Stimulated activated CD8-positive, alpha-beta memory T cell treated with anti-CD3 and anti-CD28 coated beads, Interleukin-2, amount 100 ng/mL, for 48 hours (primary cell): ENCODE measurements at places on chromosomes 6 and 20.

GRCh38 chr6:68139130-68139529, 496.0 kb upstream of the ADGRB3 start:
- DNase-seq: no peak

DNA sequence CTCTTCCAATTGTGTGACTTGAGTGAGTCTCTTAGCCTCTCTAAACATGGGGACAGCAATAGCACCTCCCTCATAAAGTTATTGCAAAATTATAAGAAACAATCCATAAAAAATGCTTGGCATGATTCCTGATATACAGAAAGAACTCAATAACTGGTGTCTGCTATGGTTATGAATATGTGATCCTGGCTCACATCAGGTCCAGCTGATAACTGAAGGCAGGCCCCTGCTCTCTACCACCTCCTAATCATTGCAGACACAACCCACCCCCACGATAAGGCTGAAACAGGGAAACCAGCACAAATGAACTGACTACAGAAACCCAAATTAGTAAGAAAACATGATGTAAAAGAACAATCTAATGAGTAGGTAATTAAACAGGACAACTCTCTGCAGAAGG, 5.4 kb downstream of the TRIM15 start:
- DNase-seq: no peak

DNA sequence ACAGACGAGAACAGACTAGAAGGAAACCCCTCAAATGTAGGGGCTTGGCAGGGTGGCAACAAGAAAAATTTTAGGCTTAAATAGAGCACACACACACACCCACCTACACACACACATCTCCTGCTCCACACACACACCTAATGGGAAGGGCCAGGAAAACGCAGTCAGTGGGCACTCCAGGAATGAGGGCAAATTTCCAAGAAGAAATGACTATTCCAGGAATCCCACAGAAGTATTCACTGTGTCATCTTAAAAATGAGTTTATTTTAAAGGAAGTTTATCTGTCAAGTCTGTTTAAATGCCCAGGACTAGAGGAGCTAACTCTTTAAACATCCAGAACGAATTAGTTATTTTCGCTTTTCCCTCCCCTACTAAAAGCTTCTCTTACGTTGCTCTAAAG, 13.0 kb downstream of the ALDH8A1 start:
- no peak for DNase-seq

GRCh38 chr6:157559201-157559756, 178.3 kb downstream of the ZDHHC14 start:
- DNase-seq: no peak

DNA sequence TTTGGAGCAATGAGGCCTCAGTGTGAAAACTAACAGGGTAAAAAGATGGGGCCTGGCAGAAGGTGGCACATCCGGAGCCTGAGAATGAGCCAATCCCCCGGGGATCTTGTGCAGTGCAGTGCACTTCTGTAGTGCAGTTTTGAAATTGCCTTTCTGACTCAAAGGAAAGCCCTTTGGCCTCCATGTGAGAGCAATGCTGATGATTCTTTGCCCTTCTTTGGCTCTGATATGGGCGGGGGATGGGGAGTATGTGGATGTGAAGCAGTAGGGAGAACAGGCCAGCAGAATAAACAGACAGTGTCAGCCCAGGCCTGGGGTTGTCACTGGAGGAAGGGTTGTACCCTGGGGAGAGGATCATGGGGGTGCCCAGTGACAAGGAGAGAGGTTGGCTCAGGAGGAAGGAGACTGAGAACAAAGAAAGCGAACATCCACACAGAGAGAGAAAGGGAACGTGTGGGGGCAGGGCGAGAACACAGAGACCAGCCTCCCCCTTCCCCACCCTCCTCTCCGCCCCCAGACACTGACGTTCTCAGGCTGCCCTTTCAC, 351.2 kb downstream of the CDC5L start:
- DNase-seq: no peak

- no peak for DNase-seq
Observed at GRCh38 chr6:23953976-23954375, 172.0 kb upstream of the NRSN1 start.
